ENCODE measurements at places on chromosomes 16 and 17.
A peak's percentile ranks its signal among the peaks of the same experiment; 100 is the strongest.

GRCh38 chr16:58337090-58337444 lies 42.2 kb upstream of the PRSS54 start:
- DNase-seq = no peak

DNA sequence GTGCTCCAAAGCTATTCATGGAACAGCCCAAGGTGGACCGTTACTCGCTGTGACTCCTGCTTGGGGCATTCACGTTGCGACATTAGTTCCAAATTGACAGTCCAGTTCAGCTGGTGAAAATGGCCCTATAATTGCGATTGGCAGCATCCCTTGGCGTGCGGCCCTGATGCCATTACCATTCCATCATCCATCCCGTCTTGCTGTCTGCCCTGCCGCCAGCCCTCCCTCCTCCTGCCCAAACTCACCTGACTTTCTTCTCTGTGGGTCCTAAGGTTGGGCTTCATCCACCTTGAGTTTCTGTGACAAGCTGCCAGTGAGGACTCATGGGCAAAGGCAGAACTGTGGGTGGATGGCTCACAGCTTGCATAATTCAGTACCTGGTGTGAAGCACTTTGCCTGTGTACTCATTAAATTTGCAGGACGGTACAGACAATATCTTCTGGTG lies 104.6 kb downstream of the RPTOR start:
- DNase-seq = peak; percentile 15

DNA sequence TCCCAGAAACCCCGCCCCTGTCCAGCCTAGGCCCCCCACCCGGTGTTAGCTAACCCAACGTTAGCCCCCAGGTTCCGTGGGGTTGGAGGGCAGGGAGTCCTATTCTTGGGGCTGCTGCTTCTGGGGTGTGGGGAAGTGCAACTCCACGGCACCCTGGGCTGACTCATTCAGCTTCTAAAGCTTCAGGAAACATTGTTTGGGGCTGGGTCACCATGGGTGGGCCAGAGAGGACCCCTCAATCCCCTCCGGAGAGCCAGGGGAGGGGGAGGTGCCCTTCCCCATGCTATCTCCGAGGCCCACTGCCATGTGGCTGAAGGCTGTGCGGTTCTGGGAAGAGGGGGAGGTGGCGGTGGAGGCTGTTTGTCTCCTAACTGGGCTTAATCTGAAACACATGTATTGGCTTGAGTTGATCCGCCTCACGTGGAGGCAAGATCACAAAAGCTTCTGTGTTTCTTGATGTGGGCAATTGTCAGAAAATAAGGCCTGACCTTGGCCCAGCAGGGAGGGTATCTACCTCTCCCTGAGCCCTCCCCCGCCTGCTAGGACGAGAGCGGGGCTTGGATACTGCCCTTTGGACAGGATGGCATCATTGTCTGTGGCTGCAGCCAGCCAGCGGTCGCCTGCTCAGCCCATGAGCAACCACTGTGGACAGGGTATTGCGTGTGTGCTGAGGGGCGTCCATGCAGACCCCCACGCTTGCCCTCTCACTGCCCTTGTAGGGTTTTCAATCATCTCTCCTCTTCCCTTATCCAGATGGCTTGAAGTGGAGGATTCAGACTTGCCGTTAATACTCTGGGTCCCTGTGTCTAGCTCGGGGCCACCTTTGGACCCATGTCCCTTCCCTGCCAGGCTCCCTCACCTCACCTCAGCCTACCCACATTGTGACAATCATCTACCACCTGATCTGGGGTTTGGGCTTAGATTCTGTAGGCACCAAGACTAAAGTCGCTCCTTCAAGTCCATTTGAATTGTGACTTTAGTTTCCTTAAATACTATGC lies 1.3 kb downstream of the SERPINF1 start:
- DNase-seq = peak; percentile 94

DNA sequence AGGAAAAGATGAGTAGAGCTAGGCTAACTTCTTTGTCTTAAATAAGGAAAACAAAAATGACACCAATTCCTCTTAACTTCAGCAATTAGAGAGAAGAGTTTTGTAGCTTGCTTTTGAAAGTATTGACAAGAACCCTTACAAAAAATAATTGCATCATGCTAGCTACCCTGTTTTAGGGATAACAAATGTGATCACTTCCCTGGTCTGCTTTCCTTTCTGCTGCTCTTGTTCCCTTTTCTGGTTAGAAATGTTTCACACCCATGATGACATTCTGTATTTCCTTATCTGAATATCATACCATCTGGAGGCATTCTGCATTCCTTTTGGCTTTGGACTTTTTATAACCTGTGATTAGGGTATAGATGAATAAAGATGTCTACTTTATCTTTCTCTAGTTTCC lies 9.9 kb upstream of the SMIM36 start:
- DNase-seq = no peak

GRCh38 chr17:39652587-39653315 lies 12.4 kb upstream of the TCAP start:
- DNase-seq = no peak

DNA sequence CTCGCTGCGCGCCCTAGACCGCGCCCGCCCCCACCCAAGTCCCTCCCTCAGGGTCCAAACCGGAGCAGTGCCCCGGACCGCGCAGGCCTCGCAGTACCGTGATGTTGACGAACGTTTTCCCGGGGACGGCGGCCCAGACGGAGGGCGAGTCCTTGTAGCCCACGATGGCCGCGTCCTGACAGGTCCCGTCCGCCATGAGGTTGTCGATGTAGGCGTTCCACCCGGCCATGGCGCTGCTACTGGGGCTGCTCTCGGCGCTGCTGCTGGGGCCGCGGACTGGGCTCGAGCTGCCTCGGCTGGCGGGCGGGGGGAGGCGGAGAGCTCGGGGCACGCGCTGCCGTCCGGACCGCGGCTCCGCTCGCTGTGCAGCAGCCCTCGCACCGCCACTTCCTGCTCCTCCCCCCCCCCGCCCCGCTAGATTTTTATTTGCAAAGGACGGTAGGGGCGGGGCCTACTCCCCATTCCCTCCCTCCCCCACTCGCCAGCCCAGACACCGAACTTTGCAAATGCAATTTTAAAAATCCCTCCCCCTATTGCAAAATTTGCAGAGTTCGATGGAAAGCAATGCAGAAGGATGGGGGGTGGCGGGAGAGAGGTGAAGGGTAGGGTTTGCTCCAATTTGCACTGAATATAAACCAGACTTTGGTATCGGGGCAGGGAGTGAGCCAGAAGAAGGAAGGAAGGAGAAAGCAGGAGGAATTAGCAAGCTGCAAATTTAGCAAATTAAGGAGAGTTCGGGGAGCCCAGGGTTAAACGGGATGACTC lies at the start of gene PFN1:
Gene PFN1 (minus strand): TSS at position 365 of the 765 bp plus-strand sequence. CDS start 136 bp downstream, at position 229.
- peak; percentile 91 for DNase-seq

DNA sequence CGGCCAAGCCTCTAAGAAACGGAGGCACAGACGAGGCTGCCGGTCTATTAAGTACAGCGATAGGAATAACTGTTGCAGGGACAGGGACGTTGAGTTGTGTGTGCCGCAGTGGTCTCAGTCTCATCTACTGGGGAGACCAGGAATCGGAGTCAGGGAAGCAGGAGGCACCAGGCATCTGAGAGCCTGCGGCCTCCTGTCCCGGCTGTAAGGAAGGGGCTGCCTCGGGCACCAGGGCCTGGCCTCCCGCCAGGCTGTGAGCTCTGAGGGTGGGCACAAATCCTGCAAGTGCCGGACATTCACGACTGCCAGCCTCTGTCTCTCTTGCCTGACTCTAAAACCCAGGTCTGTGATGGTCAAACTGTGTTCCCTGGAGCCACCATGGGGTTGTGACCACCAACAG lies 76.0 kb downstream of the ARHGAP23 start:
- DNase-seq = no peak

GRCh38 chr16:50681021-50681885 lies at the start of gene SNX20:
SNX20 (minus strand) TSS chr16:50681312; CDS start chr16:50677526, 3,786 bp downstream.
- DNase-seq = no peak

DNA sequence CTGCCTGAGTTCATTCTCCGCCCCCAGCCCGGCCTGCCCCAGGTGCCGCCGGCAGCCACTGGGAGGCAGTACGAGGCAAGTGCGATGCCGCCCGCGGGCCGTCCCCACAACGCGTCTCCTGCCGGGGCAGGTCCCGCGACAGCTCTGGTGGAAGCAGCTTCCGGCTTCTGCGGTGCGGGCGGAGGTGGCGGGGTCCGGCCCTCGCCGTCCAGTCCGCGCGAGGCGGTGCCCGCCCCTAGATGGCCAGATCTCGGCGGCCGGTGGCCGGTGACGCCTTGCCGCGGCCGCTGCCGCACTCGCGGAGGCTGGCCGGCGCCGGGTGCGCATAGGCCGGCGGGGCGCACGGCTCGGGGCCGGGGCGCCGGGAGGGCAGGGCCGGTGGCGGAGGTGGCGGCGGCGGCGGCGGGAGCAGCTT lies 1.8 kb downstream of the GJD3 start:
- DNase-seq = peak; percentile 63

GRCh38 chr16:7408700-7409365 lies 76.2 kb downstream of the RBFOX1 start:
- no peak for DNase-seq

- DNase-seq = no peak
Measured at GRCh38 chr16:46914556-46915201, 30.5 kb downstream of the GPT2 start.

- no peak for DNase-seq
Measured at GRCh38 chr16:24822542-24822941, 23.2 kb upstream of the SLC5A11 start.

GRCh38 chr17:16491131-16491702 lies 776 bp downstream of the LRRC75A start:
- DNase-seq = no peak

DNA sequence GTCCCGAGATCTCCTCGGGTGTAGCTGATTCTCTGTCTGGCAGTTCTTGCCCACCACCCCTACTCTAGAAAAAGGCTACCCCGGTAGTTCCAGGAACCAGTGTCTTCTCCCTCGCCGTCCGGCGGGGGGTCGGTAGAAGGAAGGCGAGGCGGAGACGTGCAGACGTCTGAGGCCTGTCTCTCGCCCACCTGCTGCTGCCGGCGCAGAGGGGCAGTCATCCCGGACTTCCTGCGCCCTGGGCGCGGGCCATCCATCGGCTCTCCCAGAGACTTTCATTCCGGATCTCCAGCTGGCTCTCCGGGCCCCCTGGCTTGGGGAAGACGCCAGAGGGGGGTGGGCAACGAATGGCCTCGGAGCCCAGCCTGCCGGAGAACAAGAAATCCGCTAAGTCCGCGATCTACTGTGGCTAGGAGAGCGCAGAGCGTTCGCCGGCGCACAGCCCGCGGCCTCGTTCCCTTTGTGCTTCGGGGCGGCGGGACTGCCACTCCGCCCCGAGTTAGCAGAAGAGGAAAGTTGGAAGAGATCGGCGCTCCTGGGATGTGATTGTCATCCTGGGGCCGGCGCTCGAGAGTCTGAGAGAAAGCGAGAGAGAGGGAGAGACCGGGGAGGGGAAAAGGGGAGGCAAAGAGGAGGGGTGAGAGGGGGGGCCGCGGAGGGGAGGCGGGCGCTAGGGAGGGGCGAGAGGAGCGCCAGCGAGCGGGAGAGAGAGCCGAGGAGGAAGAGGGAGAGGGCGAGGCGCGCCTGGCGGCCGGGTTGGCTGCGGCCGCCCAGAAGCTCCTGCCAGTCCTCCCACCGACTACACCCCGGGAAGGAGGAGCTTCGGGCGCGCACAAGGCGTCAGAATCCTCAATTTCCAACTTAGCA lies at the start of gene IRX5:
Gene IRX5 (plus strand): TSS at position 861 of the 864 bp plus-strand sequence. CDS start 334 bp downstream, outside the sequence.
- peak; percentile 94 for DNase-seq

DNA sequence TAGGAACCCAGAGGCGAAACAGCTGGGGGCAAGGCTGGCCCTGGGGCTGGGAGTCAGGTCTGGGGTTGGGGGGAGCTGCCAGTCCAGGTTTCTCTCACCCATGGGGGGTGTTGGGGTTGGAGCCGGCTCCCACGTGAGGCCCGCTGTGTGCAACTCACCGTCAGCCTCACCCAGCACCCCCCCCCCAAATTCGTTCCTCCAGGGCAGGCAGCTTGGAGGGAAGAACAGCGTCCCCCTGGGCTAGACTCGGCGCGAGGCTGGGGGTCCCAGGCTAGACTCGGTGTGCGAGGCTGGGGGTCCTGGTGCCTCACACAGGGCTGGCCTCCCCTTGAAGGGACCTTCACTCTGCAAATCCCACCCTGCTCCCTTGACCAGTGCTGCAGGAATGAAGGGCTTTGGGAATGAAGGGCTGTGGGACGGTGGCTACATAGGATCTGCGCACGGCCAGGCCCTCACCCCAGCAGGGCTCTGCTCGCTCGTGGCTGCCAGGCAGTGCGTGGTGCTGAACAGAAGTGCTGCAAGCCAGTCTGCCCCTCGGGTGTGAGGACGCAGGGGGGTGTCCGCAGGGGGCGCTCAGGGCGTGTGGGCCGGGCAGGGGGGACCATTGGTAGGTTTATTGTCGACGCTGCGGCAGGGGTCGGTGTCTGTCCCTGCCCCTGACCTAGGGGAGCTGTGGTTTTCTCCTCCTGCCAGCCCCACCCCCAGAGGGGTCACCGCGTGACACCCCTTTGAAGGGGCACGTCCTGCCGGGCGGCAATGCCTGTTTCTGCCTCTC lies 74.7 kb downstream of the KLHDC4 start:
- DNase-seq = no peak

GRCh38 chr16:75323198-75323597 lies 71.8 kb upstream of the BCAR1 start:
- DNase-seq = no peak

- no peak for DNase-seq
Measured at GRCh38 chr16:9610727-9611126, 519.3 kb downstream of the HAPSTR1 start.

- DNase-seq = no peak
Measured at GRCh38 chr17:29007456-29007855, 1.6 kb upstream of the SEZ6 start.

- DNase-seq = no peak
Measured at GRCh38 chr17:52276381-52277008, 118.0 kb upstream of the CA10 start.

- peak; percentile 70 for DNase-seq
Measured at GRCh38 chr16:69626256-69626655, 60.5 kb downstream of the NFAT5 start.

- peak; percentile 65 for DNase-seq
Measured at GRCh38 chr16:71933913-71934695, 38.8 kb downstream of the IST1 start.

DNA sequence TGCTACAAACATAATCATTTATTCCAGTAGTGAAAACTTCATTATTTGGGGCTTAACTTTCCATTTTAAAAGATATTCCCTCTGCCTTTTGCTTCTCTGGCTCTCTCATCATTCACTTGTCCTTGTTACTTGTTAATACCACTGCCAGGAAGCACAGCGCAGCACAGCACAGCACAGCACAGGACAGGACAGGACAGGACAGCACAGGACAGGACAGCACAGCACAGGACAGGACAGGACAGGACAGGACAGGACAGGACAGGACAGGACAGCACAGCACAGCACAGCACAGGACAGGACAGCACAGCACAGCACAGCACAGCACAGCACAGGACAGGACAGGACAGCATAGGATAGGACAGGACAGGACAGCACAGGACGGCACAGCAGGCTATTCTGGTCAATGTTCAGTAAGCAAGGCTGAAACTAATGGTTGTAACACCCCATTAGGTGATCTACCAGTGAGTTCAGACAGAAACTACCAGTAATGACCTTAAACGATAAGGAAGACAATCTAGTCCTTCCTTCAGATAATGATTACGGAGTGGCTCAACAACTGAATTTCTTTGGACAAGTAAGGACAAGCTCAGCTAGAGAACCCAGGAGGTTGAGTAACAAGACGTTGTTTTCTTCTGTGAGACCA lies 31.9 kb downstream of the COG1 start:
- DNase-seq = no peak

GRCh38 chr16:49280105-49280741 lies 1.4 kb downstream of the CBLN1 start:
- DNase-seq = no peak
